ENCODE measurements at places on chromosomes 1 and 21.

GRCh38 chr1:202014060-202014459, 3.7 kb downstream of the ELF3 start:
- DNase-seq = no peak

DNA sequence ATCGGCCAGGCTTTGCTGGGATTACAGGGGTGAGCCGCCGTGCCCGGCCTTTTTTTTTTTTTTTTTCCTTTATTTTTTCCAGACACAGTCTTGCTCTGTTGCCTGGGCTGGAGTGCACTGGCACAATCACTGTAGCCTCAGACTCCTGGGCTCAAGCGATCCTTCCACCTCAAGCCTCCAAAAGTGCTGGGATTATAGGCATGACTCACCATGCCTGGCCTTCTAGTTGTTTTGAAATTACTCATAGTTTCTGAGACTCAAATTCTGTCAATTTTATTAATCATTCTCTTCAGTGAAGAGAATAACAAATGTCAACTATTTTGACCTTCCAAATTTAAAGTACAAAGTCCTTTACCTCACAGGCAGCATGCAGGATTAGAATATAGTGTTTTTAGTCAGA, 374.5 kb downstream of the PLA2G4A start:
- no peak for DNase-seq

DNA sequence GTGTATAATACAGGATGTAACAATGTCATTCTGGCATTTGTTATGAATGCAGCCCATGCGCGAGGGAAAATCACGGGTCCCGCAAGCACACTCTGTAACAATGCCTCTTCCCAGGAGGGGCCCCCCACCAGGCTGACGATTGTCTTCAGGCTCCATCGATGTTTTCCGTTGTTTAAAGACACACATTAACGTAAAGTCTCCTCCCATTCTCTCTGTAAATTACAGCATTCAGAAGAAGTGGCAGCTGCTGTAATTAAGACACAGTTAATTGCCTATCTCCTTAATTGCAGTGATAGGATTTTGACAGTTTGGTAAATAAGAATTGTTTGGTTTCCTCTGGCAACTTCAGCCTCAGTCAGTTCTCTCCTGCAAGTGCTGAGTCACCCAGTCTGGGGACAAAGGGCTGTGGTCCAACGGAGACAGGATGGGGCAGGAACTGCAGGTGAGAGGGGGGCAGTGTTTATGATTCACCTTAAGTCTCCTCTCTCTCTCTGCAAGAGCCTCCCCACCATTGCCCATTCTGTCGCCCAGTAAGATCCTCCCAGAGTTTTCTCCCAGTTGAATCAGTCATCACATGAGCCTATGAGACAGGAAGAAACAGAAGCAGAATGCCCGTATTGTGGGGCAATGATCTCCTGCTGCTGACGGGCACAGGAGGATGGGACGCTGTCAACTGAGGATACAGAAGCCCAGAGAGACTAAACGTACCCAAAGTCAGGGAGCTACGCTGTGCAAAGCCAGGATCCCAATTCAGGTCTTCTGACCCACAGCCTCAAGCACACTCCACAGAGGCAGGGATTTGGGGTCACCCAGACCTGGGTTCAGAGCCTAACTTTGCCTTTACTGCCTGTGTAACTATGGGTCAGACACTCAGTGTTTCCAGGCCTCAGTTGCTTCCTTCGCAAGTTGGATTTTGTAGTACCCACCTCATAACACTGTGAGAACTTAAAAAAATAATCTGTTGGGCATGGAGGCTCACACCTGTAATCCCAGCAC, 110.0 kb downstream of the ADSS2 start:
- no peak for DNase-seq

DNA sequence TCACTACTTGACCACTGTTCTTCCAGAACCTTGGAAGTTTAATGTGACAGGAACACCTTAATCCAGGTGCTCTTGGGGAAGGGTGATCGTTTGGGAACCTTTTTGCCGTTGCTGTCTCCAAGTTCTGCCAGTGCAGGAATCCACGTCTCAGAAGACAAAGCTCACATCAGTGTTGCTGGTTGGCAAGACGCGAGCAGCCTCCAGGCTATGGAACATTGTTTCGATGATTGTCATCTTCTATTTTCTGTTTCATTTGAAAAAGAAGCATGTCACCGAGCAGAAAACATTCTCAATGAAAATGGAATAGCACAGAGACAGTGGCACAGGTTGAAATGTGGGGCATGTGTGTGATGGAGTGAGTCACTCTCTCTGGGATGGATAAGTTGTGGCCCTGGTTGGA, 11.7 kb downstream of the STUM start:
- no peak for DNase-seq

GRCh38 chr21:45825219-45825618, 156.4 kb upstream of the COL6A1 start:
- no peak for DNase-seq

GRCh38 chr1:166971252-166971651, 4.1 kb downstream of the ILDR2 start:
- no peak for DNase-seq

GRCh38 chr21:19807201-19807600, 1191.0 kb upstream of the NCAM2 start:
- DNase-seq = no peak

DNA sequence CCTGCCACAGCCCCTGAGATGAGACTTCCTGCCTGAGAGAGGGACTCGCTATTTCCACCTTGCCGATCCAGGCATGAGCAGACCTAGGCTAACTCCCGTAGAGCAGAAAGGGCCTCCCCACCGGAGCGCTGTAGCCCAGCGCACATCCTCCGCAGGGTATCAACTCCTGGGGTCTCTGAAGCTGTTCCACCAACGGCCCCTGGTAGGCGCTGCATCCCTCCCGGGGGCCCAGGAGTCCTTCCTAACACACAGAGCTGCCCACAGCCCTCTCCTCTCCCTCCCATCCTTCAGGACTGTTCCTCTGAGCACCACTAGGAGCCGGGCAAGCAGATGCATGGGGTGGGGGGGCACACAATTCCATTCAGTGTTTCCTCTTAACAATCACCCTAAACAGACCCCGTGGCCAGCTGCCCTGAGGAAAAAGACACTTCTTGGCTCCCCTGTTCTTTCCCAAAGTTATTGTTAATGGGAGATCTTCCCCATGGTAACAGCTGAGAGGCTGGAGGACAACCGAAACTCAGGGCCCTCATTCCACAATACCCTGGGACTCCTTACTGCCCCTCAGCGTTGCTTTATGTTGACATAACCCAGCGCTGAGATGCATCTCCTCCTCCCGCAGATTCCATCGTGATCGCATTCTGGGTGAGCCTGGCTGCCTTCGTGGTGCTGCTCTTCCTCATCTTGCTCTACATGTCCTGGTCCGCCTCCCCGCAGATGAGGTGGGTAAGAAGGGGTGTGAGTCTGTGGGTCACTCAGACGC, 7.5 kb downstream of the MRAP start:
- DNase-seq = no peak

Data from stimulated activated CD4-positive, alpha-beta T cell treated with anti-CD3 and anti-CD28 coated beads, Interleukin-2, amount 100 ng/mL, for 24 hours (primary cell).